ENCODE measurements at places on chromosomes 2 and 18. TPM values are rescaled to one million over a fixed set of nuclear protein-coding genes. Genes with fewer than 3 reads are reported as not detected.

The R3HDM1 gene
- 13.1 TPM for polyA plus RNA-seq

The CD226 gene
- 0.53 TPM for polyA plus RNA-seq

The CD207 gene
- polyA plus RNA-seq: 0.05 TPM

The CCDC138 gene
- 0.72 TPM for polyA plus RNA-seq

The NOSTRIN gene
- not detected for polyA plus RNA-seq

The IL18RAP gene
- polyA plus RNA-seq: not detected

The LOXL3 gene
- polyA plus RNA-seq: 29.0 TPM

The CNGA3 gene
- polyA plus RNA-seq: not detected

The C2orf78 gene
- polyA plus RNA-seq: not detected

The TSPYL6 gene
- polyA plus RNA-seq: not detected

GRCh38 chr2:11420671-11421070 lies 45.3 kb downstream of the E2F6 start:
- DNase-seq: no peak

- DNase-seq: peak; percentile 13
Observed at GRCh38 chr2:210442878-210443277, 33.7 kb downstream of the LANCL1 start.

- DNase-seq: no peak
Observed at GRCh38 chr2:174570318-174570958, 27.2 kb downstream of the WIPF1 start.

- DNase-seq: no peak
Observed at GRCh38 chr2:129738799-129739198, 240.7 kb upstream of the RAB6C start.

- no peak for DNase-seq
Observed at GRCh38 chr2:133635131-133635530, 66.9 kb upstream of the NCKAP5 start.

DNA sequence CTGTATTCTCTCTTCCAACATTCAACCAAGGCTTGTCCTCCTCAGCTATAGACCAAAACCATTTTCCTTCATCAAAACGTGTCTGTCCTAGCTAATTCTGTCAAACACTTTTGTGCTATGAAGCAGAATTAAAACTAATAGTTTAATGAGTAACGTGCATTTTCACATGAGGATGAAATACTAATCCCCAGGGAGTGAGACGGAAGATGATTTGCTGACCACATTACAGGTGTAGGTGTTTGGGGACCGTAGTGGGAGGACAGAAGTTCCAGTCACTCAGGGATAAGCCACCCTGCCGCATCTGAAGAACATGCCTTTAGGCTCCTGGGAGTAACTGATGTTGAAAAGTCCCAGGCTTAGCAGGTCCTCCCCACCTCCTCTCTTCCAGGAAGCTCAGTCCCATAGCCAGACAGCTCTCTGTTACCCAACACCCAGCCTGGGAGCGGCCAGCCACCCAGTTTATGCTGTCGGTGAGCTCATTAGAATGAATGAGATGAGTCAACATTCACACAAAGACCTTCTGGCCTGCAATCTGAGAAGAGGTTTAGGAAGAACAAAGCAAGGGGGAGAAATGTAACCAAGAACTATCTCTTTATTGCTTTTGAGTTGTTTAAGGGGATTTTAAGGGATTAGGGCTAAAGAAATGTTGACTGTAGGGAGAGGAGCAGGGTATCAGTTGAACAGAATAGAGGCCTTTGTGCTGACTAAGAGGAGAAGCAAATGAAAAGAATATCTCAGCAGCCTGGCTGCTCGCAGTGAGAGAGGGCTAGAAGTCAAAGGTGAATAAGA lies 122.5 kb downstream of the FOXI3 start:
- no peak for DNase-seq
